ENCODE measurements at places on chromosomes 3 and 15. TPM values are rescaled to one million over a fixed set of nuclear protein-coding genes. Genes with fewer than 3 reads are reported as not detected.

- DNase-seq = peak; percentile 69
These were observed 792 bp downstream of the GABPB1 start for GRCh38 chr15:50353975-50354837.

FILIP1L gene
- total RNA-seq = 30.9 TPM

- no peak for DNase-seq
These were observed 496.0 kb upstream of the THBS1 start for GRCh38 chr15:39084674-39085530.

DNA sequence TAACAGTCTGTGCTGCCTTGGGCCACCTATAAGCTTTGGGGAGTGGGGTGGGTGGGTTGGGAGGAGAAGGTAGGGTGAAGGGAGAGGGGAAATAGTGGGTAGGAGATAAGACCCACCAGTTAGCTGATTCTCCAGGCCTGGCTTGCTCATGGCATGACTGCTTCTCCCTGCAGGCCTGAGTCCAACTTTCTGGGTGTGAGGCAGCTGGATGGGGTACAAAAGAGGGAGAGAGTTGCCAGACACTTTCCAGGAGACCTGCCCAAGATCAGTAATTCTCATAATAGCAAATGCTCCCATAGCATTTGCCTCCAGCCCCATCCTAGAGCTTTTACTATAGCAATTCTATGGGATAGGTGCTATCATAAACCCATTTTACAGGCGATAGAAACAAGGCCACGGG is 7.7 kb downstream of the CGNL1 start:
- DNase-seq = no peak

GRCh38 chr3:11641683-11642430 is 1.9 kb downstream of the VGLL4 start:
- DNase-seq = no peak

DNA sequence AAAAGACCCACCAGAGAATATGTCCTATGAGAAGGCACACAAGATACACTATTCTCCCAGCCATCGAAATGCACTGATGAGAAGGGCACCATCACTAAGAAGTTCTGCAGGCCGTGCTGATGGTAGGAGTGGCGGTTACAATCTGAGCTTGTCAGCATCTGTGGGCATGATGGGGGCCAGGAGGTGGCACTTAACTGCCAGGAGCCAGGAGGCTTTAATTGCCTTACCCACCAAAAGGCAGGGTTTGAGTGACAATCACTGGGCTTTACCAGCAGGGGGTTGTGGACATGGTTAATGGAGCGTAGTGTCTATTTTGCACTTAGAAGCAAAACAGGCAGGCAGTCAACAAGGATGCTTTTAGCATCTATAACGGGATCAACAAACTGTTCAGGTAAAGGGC is 16.0 kb upstream of the SQOR start:
- DNase-seq = no peak

GRCh38 chr3:13853978-13854296 is 25.9 kb downstream of the WNT7A start:
- no peak for DNase-seq

SRPRB gene
- 7.3 TPM for total RNA-seq

B3GALNT1 gene
- total RNA-seq = 14.7 TPM

GRCh38 chr3:16369276-16369675 is 104.3 kb downstream of the OXNAD1 start:
- no peak for DNase-seq

FGF12 gene
- total RNA-seq = 2.2 TPM

DALRD3 gene
- 28.5 TPM for total RNA-seq

- no peak for DNase-seq
These were observed 26.7 kb downstream of the KLHL24 start for GRCh38 chr3:183662099-183662498.

DNA sequence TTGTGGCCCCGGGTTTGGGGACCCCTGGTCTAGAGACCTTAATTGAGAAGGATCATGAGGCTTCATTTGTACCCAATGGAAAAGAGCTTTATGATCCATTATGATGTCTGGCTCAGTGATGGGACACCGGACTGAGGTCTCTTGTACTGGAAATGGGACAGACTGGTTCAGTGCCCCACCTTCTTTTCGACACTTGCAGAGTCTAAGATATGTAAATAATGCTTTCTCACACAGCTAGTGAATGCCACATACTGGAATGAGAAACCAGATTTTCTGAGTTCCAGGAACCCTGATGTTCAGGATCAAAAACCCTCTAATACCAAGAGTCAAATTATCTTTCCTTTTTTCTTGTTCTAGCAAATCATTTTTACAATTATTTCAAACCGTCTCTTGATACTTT is 116.3 kb upstream of the ARPP21 start:
- no peak for DNase-seq

DNA sequence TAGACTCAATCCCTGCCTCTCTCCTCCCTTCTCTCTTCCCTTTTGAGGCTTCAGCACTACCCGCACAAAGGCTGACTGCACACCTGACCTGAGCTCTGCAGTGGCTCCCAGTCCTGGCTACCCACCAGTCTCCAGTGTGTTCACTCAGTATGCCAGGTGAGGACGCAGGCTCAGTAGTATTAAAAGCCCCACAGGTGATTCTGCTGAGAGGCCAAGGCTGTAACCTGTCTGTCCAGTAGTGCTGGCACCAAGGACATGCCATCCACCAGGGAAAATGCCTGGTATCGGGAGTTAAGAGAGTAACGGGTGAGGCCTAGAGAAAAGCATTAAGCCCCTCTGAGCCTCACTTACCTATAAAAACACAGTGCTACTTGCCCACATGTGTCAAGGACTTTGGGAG is 20.9 kb downstream of the FYCO1 start:
- DNase-seq = no peak

PATL2 gene
- 4.1 TPM for total RNA-seq

DNA sequence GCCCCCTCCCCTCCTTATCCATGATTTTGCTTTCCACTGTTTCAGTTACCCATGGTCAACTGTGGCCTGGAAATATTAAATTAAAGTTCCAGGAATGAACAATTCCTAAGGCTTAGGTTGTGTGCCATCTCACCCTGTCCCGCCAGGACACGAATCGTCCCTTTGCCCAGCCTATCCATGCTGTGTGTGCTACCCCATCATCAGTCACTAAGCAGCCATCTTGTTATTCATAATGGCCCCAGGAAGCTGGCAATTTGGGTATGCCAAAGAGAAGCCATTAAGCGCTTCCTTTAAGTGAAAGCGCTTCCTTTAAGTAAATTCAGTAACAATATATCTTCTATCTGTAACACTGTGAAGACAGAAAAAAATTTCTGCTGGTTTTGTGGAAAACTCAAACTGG is 49.2 kb upstream of the LDHAL6B start:
- no peak for DNase-seq

- no peak for DNase-seq
These were observed 50.8 kb downstream of the CCDC191 start for GRCh38 chr3:114005481-114005880.

GRCh38 chr15:23912191-23912590 is 225.1 kb upstream of the NDN start:
- no peak for DNase-seq

- DNase-seq = no peak
These were observed 88.6 kb downstream of the LPP start for GRCh38 chr3:188242436-188243123.

PARP15 gene
- 7.4 TPM for total RNA-seq

DNA sequence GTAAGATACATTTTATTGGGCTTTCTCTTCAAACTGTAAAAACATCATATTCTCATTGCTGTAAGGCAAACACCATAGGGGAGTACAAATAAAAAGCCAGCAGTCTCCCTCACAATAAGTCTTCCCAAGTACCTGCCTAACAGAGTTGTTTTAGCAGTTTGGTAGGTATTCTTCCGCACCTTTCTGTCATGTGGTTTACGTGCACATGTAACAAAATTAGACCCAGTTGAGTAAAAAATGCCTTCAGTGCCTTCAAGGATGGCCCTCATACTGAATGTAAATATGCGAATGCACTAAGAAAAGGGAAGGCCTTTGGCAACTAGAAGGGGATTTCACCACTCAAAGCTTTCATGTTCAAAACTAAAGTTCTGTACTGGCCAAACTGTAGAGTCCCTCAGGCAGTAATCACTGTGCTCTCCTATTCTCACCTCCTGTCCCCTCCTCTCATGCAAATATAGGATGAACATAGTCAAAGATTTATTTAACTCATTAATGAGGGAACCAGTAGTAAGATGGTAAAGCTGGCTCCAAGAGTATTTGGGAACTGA is 26.4 kb downstream of the USP3 start:
- no peak for DNase-seq

DNA sequence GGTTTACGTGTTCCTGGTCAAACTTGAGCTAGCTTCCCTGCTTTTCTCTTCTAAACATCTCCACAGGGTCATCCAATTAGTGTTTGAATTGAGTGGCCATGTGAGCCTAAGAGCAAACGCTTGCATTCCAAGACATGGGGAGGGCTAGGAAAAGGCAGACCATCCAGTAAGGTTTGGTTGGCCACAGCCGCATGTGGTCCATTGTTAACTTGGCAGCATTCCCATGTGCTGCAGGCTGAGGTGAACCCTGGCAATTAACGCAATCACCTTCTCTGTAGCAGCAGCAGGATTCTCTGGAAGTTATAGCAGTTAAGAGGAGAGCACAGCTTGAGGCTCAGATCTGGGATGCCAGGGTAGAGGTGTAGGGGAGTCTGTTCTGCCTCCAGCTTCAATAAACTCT is 502.2 kb upstream of the LMCD1 start:
- no peak for DNase-seq

DNA sequence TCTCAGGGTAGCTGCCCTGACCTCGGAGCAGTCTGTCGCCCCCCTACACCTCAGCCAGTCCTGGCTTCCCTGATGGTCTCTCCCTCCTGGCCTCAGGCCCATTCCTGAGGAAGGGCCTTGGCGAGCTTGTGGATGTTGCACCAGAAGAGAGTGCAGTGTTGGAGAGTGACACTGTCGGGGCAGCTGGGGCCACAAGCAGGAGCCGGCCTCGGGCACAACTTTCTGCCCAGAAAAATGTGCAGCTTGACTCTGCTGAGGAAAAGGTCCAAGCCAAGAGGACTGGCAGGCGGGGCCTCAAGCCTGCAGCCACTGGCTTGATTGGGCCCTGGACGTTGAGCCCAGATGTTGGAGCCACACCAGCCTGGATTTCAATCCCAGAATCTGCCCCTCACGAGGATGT is 12.8 kb downstream of the HEMK1 start:
- DNase-seq = no peak

- peak; percentile 41 for DNase-seq
These were observed 5.6 kb downstream of the TIGIT start for GRCh38 chr3:114299421-114299820.

- DNase-seq = no peak
These were observed 347.8 kb downstream of the TBC1D5 start for GRCh38 chr3:17394541-17395155.

DNA sequence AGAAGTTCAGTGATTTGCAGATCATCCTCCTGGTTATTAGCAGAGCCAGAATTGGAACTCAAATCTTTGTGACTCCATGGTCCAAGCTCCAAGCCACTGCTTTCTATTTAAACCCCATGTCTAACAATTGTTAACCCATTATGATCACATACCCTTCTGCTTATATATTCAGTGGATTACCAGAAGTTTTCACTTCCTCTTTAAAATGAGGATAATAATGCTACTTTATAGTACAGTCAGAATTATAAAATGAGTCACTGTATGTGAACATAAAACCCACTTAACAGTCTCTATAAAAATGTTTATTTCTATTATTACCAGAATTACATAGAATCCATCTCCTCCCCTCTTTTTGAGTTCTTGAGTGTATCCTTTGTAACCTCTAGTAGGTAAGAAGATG is 550.7 kb upstream of the DPPA4 start:
- no peak for DNase-seq

GRCh38 chr3:24316887-24317383 is 177.7 kb downstream of the THRB start:
- DNase-seq = no peak

NOX5 gene
- not detected for total RNA-seq

- no peak for DNase-seq
These were observed 242.8 kb upstream of the CNTN4 start for GRCh38 chr3:1855841-1856240.

DNA sequence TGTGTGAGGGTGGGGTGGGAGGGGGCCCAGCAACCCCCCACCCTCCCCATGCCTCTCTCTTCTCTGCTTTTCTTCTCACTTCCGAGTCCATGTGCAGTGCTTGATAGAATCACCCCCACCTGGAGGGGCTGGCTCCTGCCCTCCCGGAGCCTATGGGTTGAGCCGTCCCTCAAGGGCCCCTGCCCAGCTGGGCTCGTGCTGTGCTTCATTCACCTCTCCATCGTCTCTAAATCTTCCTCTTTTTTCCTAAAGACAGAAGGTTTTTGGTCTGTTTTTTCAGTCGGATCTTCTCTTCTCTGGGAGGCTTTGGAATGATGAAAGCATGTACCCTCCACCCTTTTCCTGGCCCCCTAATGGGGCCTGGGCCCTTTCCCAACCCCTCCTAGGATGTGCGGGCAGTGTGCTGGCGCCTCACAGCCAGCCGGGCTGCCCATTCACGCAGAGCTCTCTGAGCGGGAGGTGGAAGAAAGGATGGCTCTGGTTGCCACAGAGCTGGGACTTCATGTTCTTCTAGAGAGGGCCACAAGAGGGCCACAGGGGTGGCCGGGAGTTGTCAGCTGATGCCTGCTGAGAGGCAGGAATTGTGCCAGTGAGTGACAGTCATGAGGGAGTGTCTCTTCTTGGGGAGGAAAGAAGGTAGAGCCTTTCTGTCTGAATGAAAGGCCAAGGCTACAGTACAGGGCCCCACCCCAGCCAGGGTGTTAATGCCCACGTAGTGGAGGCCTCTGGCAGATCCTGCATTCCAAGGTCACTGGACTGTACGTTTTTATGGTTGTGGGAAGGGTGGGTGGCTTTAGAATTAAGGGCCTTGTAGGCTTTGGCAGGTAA is 8.1 kb downstream of the FAM131A start:
- peak; percentile 89 for DNase-seq

ADAMTS7 gene
- 2.9 TPM for total RNA-seq

- DNase-seq = no peak
These were observed 36.3 kb downstream of the KBTBD8 start for GRCh38 chr3:67034371-67034770.

KCNMB2 gene
- total RNA-seq = not detected

DNA sequence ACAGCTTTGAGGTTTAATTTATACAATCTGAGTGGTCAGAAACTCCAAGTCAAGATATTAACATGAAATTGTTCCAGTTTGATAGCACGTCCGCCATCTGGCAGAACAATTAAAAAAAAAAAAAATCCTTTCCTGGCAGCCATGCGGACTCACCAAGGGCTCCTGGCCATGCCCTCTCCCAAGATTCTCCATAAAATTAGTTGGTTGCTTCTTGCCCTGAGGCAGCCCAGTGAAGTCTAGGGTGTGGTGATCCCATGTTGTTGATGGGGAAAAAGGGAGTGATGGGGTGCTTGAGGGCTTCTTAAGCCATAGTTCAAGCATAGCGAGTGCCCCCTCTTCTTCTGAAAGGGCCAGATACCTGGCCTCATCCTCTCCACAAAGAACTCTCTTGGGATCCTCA is 81.7 kb upstream of the CCNL1 start:
- no peak for DNase-seq

Measured in upper lobe of left lung (tissue), 6 donors.